ENCODE measurements at places on chromosomes 3 and 15. TPM values are rescaled to one million over a fixed set of nuclear protein-coding genes. Genes with fewer than 3 reads are reported as not detected.

The IL5RA gene
- total RNA-seq, result not detected

The STRIT1 gene
- not detected for total RNA-seq

The IRAK2 gene
- total RNA-seq, result 31.6 TPM

The SERINC4 gene
- total RNA-seq, result 0.33 TPM

The INKA1 gene
- not detected for total RNA-seq

The MME gene
- total RNA-seq, result 14.4 TPM

The ASB14 gene
- 0.40 TPM for total RNA-seq

The SOX14 gene
- not detected for total RNA-seq

The TRIM59 gene
- 20.8 TPM for total RNA-seq

The CCDC33 gene
- total RNA-seq, result 2.1 TPM

The LRTM1 gene
- not detected for total RNA-seq

The ACTC1 gene
- not detected for total RNA-seq

The PDCD6IP gene
- 172 TPM for total RNA-seq

The BCHE gene
- total RNA-seq, result 1.3 TPM

The RYR3 gene
- total RNA-seq, result not detected

The IL17RD gene
- 2.2 TPM for total RNA-seq

The CEP152 gene
- total RNA-seq, result 19.6 TPM

The A4GNT gene
- total RNA-seq, result not detected

The CATSPER2 gene
- 2.1 TPM for total RNA-seq

The TMEM158 gene
- 2.5 TPM for total RNA-seq

The SCAMP5 gene
- total RNA-seq, result 10.7 TPM

The MESP1 gene
- total RNA-seq, result 5.9 TPM

The ECE2 gene
- not detected for total RNA-seq

The LRRC31 gene
- total RNA-seq, result 2.8 TPM

The C3orf49 gene
- total RNA-seq, result not detected

The NEDD4 gene
- total RNA-seq, result 48.0 TPM

Data from Calu3 (cell line).